ENCODE measurements at places on chromosomes 7 and 10.

DNA sequence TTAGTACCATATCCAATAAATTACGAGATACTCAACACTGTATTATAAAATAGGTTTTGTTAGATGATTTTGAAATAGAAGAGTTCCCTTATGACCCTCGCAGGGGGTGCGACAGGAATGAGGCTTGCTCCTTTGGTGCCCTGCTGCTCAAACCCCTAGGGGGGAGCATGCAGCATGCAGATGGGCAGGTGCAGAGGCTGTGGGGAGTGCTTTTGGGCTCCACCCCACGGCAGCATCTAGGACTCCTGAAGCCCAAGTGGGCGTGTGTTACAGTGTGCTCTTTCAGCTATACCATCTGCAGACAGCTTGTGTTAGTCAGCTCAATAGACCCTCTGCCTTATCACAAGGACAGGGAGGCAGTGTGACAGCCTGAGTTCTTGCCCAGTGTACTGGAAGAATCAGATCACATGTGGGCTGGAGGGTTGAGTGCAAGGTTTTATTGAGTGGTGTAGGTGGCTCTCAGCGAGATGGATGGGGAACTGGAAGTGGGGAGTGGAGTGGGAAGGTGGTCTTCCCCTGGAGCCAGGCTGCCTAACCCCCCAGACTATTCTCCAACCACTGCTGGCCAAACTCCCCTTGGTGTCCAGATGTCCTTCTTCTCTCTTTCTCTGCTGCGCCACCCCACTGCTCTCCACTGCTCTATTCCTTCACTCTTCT lies 3.1 kb upstream of the MRC1 start:
- peak; percentile 55 for DNase-seq

DNA sequence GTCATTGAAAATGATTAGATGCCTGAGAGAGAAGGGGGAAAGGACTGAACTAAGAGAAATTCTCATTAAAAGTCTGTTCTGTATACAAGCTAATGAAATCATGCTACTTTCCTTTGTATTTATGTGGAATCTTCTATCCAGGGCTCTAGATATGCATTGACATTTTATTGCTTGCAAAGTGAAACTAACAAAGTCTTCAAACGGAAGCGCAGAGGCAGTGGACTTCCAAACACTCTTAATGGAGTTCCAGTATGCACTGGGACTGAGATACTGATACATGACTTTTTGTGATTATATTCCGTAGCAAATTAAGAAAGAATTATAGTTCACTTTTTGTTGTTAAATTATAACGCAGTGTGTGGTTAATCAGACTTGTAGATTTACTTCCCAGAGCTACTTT lies 166.8 kb upstream of the TBX20 start:
- no peak for DNase-seq

- DNase-seq = peak; percentile 80
These were observed 26.4 kb downstream of the MYL10 start for GRCh38 chr7:101602484-101603241.

DNA sequence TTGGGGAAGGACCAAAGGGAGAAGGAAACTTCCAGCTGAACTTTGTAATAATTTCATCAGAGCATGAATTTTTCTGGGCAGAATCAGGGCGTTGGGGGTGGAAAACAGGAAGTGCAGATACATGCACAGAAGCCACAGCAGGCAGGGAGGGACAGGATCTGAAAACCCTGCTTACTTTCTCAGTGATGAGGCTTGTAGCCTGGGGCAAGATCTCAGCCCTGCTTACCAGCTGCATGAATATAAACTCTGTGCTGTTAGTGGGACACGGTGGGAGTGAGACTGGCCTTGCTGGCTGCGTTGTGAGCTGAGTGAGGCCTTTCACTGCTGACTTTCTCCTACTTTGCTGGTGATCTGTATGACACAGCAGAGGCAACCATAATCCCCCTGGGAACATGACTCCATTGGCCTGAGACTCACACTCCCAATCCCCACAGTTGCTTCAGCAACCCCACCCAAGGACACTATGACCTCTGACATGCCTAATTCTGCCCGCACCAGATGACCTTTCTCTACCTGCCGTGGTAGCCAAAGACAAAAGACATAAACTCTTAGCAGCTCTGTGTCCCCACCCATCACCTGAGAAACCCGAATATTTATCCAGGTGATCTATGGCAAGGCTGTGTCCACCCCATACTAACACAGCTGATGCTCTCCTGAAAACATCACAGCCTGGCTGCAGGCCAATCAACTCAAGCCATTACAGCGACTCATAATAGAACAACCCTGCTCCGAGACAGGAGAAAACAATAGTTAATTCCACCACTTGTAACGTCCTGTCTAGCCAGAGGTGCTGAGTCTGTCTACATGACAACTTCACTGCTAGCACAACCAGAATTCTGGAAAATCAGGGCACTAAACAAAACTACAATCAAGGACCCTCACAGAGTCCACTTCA lies 190.7 kb upstream of the CHRM2 start:
- DNase-seq = peak; percentile 65

DNA sequence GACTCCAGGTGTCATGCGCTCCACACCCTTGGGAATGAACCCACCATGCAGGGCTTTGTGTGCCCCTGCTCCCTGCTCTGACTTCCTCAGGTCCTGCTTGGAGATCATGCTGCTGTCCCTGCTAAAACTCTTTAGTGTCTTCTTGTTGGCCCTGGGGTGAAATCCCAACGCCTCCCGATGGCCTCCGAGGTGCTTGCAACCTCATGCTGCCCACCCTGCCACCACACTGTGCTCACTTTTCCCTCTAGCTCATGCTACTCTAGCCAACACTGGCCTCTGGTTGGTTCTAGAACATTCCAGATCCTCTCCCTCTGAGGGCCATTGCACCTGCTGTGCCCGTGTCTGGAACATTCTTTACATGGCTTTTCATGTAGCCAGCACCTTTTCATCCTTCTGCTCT lies 227.7 kb downstream of the ADAM12 start:
- no peak for DNase-seq

DNA sequence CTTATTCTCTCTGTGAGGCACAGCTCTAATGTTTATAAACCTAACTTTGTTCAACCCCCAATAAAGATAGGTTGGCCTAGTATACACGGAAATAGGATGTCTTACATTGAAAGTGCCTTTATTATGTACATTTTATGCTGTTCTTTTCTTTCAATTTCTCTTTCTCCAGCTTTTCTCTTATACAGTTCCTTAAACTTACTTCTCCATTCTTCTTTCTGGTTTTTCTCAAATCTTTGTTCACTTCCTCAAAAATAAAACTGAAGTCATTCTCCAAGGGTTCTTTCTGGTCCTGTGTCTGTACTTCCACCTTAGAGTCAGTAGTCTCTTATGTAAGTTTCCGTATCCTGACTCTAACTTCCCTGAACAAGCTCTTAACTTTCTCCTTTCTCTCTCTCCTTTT lies 29.2 kb upstream of the NAMPT start:
- peak; percentile 74 for DNase-seq

DNA sequence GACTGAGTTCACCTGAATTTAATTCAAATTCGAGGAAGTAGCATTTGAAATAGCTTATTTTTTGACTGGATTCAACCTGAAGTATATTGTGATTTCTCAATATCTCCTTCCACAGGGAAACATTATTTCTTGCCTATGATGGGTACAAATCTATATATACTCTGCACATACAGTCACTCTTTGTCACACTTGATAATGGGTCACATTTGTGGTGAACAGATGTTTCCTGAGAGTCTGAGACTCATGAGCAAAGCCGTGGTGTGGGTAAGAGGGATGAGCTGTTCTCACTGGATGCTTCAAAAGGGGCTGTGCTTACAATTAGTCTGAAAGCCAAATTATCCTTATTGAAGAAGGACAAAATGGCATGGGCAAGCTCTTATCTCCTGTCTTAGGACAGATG lies 18.0 kb upstream of the TBXAS1 start:
- DNase-seq = peak; percentile 55

GRCh38 chr10:46236546-46236887 lies 50.3 kb upstream of the ANTXRL start:
- no peak for DNase-seq

DNA sequence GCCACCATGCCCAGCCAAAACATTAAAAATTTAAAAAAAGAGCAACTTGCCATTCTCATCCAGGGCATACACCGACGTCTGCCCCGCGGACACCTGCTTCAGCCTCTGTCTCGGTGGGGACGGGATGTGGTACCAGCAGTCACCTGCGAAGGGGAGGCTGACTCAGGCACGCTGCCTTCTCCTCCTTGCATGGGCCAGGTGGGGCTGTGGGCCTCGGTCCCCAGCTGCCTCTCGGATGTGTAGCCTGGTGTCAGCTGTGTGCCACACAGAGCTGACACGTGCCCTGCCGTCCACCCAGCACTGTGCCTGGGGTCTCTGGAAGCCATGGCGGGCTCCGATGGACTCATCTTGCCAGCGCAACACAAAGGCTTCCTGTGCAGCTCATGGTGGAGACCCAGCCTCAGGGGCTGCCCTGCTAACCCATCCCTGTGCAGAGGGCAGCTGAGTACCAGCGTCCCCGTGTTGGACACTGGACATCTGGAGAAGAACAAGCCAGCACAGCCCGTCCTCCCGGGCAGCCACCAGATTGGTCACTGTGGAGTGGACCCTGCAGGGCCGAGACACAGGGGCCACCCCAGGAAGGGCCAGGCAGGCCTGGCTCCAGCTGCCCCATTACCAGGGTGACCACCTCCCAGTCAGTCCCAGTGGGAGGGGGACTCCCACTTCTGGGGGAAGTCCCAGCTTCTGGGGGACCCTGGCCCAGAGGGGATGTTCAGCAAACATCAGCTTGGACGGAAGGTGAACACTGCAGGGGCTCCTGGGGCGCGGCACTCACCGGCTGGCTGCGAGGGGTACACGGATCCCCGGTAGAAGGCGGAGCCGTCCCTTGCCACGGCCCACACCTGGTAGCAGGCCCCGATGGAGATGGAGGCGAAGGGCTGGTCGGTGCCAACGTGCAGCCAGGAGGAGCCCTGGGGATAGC lies 10.6 kb downstream of the BHLHA15 start:
- no peak for DNase-seq

DNA sequence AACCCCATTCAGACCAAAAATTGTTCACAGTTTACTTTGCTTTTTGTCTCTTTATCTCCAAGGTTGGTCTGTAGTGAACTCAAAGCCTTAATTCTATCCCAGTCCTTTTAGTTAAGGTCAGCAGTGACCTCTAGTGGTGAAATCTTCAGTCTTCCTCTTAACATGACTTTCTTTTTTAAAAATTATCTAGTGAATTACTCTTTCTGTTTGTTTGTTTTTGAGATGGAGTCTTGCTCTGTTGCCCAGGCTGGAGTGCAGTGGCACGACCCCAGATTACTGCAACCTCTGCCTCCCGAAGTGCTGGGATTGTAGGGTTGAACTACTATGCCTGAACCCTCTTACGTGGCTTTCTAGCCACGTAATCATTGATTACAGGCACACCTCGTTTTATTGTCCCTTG lies 25.0 kb downstream of the ZNF487 start:
- DNase-seq = peak; percentile 88

- no peak for DNase-seq
These were observed 32.9 kb upstream of the SDK1 start for GRCh38 chr7:3267966-3268690.

GRCh38 chr7:151276666-151277590 lies 28.4 kb upstream of the SMARCD3 start:
- DNase-seq = peak; percentile 49

GRCh38 chr7:96648784-96649183 lies 60.9 kb downstream of the SEM1 start:
- DNase-seq = no peak

- no peak for DNase-seq
These were observed 40.8 kb upstream of the INSIG1 start for GRCh38 chr7:155256761-155257481.

DNA sequence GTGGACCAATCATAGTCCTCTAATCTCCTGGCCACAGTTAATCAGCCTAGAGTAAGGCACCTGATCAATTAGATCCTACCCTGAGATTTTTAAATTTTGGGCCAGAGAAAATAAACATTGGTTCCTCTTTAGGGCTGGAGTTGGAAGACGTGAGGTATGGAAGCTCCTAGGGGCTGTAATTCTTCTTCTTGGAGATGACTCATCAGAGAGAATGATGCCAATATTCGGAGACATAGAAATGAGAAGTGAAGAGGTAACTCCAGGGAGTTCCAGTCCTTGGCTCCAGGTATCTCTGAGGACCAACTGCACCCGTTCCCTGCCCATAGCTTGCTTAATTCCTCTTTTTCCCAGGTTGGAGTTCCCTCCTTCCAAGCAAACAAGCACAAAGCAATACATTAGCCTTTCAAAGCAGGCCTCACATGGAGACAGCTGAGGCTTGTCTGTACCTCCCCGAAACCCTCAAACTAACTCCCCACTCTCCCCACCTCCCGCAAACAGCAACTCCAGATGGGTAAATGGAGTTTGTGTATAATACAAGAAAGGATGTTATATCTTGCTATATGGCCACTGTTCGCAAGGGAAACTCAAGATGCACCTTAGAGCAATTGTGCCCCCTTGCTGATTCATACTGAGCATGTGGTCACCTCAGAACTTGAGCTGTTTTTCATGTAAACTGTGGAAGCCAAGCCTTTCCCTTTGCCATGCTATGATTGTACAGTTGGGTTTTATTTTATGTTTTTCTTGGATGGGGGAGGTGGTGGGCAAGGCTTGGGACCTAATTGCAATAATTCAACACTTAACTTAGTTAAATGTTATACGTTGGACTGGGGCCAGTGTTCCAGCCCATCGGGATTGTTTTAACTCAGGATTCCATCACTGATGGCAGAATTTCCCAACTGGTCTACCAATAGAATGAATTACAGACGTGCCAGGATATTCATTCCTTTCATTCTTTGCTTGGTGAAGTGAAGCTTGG lies 29.3 kb downstream of the PIK3AP1 start:
- DNase-seq = no peak

GRCh38 chr10:29203432-29203831 lies 85.4 kb upstream of the LYZL1 start:
- no peak for DNase-seq

DNA sequence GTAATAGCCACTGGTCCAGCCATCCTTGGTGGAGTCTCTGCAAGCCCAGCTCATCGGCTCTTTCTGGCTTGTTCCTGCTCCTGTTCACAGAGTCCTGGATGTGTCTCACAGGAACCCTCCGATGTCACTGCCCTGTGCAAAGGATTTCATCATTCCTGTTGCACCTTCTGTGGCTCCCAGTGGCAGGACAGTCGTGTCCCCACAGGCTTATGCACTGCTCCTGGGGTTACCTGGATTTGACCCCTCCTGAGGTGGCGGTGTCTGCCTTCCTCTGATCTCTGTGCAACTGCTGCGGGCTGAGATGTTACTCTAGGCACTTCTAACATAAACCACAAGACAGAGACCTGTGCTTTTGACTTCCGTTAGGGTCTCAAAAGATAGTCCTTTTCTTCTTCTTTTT lies 30.6 kb downstream of the APBB1IP start:
- DNase-seq = no peak

GRCh38 chr7:23895666-23896096 lies 185.7 kb downstream of the STK31 start:
- no peak for DNase-seq

GRCh38 chr10:32366111-32366510 lies 19.2 kb upstream of the EPC1 start:
- no peak for DNase-seq

DNA sequence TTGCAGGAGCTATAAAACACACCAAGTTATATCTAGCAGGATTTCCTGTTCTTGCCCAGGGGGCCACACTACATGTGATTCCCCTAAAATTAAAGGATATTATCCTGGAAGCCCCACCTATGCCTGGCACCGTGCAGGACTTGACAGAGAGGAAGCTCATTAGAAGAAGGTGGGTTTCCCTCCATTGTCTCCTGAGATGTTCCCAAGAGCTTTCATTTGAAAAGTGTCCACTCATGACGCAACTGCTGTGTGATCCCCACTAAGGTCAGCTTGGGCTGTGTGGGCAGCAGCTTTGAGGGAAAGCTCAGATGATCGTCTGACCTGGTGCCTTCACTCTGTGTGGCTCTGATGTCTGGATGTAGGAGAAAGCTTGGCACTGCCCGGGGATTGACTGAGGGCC lies 53.5 kb downstream of the RAMP3 start:
- DNase-seq = no peak
